Activated naive CD4-positive, alpha-beta T cell (primary cell): ENCODE measurements at places on chromosomes 1 and 21.

- no peak for DNase-seq
Observed at GRCh38 chr1:172979828-172980227, 70.9 kb downstream of the TNFSF18 start.

DNA sequence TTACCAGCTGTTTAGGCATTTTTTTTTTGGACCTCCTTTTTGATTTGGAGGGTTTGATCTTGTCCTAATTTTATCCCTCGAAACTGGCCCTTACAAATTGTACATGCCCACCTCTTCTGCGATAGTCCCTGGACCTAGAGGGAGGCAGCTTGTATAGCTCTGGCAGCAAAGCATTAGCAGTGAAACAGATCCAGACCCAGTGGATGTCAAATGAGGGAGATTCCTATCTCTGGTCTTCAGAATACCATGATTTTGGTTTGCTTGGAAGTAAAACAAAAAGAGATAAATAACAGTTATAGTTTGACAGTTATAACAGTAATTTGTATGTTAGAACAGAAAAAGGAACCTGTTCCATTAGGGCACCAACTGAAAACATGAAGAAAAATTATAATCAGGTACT is 123.6 kb downstream of the MIS18A start:
- no peak for DNase-seq

- DNase-seq, result no peak
Observed at GRCh38 chr1:70034403-70034802, 171.0 kb downstream of the LRRC40 start.

DNA sequence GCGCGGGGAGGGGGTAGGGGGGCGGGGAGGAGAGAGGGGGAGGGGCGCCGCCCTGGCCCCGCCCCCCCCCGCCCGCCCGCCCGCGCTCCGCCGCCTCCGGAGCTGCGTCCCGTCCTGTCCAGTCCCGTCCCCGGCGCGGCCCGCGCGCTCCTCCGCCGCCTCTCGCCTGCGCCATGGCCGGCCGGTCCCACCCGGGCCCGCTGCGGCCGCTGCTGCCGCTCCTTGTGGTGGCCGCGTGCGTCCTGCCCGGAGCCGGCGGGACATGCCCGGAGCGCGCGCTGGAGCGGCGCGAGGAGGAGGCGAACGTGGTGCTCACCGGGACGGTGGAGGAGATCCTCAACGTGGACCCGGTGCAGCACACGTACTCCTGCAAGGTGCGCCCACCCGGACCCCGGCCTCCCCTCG is at the start of gene AGRN:
Gene AGRN (plus strand): TSS at position 121 of the 405 bp plus-strand sequence. CDS start 53 bp downstream, at position 174.
- no peak for DNase-seq

GRCh38 chr1:29453502-29454240 is 217.3 kb downstream of the PTPRU start:
- DNase-seq, result no peak

DNA sequence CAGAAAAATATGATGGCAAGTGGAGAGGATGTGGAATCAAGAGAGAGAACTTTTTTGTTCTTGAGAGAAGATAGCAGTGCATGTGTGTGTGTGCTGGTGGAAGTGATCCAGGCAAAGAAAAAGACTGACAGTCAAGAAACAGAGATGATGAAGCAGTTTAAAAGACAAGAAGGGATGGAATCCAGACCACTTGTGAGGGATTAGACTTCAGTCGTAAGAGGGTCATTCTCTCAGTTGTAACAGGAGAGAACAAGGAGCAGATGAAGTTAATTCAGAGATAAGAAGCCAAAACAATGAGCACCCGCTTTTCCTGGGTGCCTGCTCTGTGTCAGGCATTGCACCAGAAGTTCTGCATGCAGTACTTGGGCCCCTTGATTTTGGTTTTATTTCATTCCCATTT is 76.6 kb downstream of the RNF220 start:
- no peak for DNase-seq

GRCh38 chr1:221839782-221840395 is 98.0 kb upstream of the DUSP10 start:
- DNase-seq, result peak; percentile 26

- no peak for DNase-seq
Observed at GRCh38 chr1:222914861-222915632, 100.2 kb downstream of the DISP1 start.

DNA sequence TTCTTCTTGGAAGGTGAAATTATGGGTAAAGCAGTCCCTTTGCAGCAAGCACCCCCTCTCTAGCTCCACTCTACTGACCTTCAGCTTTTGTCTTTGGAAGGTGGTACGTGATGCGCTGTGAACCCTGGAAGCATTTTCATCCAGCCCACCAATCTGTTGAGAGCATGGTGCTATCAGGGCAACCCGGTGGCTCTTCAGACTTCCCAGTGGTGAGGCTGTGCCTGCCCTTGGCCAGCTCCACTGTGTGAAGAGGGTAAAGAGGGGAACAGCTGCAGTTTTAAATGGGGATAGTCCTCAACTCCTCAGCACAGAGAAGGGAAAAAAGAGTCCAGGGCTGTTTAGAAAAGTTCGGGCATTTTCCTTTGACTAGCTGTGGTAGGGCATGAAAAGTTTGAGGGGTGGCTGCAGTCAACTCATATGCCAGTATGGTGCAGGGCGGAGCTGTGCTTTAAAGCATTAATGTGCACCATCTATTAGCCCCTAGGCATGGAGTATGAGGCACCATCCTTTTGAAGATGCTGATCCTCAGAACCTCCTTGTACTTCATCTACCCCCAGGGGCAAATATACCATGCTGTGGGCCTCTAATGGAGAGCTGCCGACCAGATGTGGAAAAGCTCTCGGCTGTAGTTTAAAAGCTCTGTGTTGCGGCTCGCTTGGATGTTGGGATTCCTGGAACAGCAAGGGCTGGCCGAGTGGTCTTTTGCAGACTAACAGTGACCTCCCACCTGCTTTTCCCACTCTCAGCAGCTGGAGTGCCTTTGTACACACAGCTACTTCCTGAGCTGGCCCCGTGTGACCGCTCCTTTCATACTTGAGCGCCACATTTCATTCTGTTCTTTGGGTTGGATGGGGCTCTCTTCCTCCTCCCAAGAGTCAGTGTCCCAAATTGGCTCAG is 123.0 kb downstream of the PEX14 start:
- no peak for DNase-seq

- no peak for DNase-seq
Observed at GRCh38 chr21:44612669-44613229, 870 bp downstream of the KRTAP10-8 start.

- DNase-seq, result no peak
Observed at GRCh38 chr1:9247894-9248293, 13.3 kb downstream of the H6PD start.

- no peak for DNase-seq
Observed at GRCh38 chr1:173082913-173083312, 32.2 kb upstream of the TNFSF18 start.

DNA sequence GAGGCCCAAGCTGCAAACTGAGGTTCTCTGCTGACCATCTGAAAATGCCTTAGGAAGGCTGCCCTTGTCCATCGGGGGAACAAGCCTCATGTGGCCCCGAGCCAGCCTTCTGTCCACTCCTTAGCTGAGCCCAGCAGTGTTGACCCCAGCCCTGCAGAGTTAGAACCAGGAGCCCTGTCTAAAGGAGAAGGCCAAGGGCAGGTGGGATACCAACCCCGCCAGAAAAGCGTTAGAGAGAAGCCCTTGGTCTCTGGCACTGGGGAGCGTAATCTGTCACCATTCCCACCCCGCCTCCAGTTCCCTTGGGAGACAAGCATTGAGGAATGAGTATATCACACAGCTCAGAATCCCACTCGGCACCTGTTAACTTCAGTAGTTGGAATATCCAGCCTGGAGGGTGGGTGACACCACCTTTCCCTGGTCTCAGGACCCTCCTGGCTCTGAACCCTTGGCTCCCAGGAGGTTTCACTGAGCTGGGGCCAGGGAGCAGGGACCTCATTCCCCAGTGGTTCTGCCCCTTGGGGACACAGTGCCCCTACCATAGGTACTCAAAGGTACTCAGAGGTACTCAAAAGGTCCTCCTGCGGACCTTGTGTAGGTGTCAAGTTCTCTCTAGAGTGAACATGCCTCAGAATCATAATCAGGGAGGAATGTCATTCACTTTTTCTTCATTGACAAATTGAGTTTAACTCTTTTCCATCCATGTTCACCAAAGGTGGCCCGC is 16.4 kb downstream of the ETS2 start:
- no peak for DNase-seq

GRCh38 chr1:54342742-54343687 is 63.2 kb downstream of the SSBP3 start:
- no peak for DNase-seq

GRCh38 chr1:165992533-165992932 is 165.1 kb downstream of the UCK2 start:
- DNase-seq, result no peak

- DNase-seq, result no peak
Observed at GRCh38 chr1:15916916-15917315, 59.0 kb downstream of the ZBTB17 start.

DNA sequence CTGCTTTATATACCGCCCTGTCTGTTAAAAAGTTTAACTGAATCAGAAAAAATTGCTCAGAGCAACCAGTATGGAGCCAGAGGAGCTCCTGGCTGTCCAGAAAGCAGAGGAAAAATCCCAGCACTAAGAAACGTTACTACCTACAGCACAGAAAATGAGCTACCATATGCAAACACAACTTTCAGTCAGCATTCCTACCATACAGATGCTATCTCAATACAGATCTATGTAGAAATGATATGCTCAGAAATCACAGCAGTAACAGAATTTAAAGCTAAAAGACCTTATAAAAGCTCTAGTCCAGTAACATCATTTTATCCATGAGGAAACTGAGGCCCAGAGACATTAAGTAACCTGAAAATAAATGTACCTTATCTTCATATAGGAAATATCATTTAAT is 38.7 kb downstream of the PCNX2 start:
- DNase-seq, result no peak

GRCh38 chr1:94819945-94820746 is at the start of gene SLC44A3:
Gene SLC44A3 (plus strand): TSS chr1:94820357. CDS start chr1:94820452, 95 bp downstream.
- DNase-seq, result no peak

GRCh38 chr1:165527251-165528007 is 16.4 kb upstream of the LRRC52 start:
- no peak for DNase-seq

GRCh38 chr21:36156815-36157670 is at the start of gene DOP1B:
Gene DOP1B (plus strand): TSS chr21:36156824. CDS start chr21:36164734, 7,910 bp downstream.
- DNase-seq, result no peak

- DNase-seq, result no peak
Observed at GRCh38 chr1:181110013-181110412, 21.5 kb downstream of the IER5 start.

DNA sequence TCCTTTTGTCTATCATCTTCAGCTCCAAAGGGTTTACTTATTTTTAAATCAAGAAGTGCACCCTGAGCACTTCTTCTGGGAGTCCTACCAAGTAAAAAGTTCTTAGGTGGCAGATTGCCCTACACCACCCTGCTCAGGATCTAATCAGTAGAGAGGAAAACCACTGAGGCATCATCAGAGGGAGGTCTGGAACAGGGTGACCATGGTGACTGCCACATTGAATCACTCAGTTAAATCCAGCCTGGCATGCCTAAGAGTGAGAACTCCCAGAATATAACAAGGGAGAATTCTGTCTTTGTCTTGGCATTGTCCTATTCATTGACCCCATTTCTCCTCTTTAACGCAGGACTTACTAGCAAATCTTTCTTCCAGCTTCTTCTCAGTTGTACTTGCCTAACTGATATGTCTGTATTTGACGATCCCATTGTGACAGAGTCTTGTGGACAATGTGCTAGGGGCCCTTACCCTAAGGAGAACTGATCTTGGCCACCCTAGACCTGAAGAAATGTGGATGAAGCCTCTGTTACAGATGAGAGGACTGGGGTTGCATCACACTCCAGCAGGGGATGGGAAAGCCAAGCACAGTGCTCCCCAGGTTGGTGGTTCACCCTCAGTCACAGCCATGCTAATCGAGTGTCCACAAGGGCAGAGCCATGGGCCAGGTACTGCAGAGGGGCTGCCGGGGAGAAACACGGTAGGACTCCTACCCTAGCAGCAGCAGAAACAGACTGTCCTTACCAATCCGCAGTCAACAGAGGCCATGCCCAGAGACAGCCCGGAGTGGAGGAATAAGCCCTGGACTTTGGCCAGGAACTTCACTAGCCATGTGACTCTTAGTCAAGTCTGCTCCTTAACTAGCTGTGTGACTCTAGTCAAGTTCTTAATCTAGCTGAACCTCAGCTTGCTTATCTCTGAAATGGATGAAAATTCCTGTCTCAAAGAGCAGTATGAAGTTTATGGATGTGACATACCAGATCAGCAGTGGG is 15.4 kb downstream of the PKP1 start:
- no peak for DNase-seq

DNA sequence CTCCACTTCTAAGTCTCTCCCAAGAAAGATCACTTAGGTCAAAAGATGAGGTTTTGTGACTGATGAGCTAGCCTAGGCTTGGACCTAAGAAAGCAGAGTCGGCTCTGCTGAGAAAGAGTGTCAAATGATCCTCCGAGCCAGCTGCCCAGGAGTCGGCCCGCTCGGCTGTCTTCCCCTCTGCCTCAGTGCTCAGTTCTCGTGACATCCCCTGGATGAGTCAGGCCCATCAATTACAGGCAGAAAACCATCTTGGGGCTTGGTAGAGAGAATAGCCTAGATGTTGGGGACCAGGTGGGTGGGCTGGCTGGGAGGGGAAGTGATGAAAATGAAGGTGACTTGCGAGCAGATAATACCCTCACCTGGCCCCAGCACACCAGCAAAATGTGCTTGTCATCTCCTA is 60.5 kb downstream of the SLC66A1 start:
- no peak for DNase-seq

DNA sequence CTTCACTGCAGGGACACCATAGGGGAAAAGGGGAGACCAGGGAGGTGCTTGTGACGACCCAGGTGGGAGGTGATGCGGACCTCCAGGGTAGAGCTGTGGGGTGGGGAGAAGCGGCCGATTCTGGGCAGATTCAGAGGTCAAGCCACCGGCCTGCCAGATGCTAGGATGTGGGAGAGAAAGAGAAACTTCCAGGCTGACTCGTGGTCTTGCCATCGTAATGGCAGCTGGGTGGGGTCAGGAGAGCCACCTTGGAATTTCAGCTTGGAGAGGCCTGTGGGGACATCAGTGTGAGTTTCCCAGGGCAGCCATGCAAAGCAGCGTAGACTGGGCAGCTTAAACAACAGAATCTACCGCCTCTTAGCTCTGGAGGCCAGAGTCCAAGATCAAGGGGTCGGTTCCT is 258.0 kb upstream of the VAMP3 start:
- DNase-seq, result no peak
